ENCODE measurements at places on chromosomes 5 and 9. TPM values are rescaled to one million over a fixed set of nuclear protein-coding genes. Genes with fewer than 3 reads are reported as not detected.

The PRUNE2 gene
- total RNA-seq: 0.39 TPM

The HTR4 gene
- total RNA-seq: not detected

The SREK1 gene
- total RNA-seq: 60.0 TPM

The C9orf50 gene
- not detected for total RNA-seq

The GHR gene
- total RNA-seq: not detected

The KCNV2 gene
- total RNA-seq: not detected

The MYMK gene
- not detected for total RNA-seq

The NEURL1B gene
- 1.2 TPM for total RNA-seq

The GRXCR2 gene
- not detected for total RNA-seq

The FAM200C gene
- total RNA-seq: 3.5 TPM

The CNTFR gene
- not detected for total RNA-seq

The OTP gene
- total RNA-seq: not detected

The SLC6A7 gene
- total RNA-seq: not detected

The SLC31A2 gene
- 4.7 TPM for total RNA-seq

The STING1 gene
- total RNA-seq: 423 TPM

The PCA3 gene
- not detected for total RNA-seq

The ZFP2 gene
- 0.35 TPM for total RNA-seq

The CAVIN4 gene
- 0.32 TPM for total RNA-seq

The LCN6 gene
- total RNA-seq: not detected

The ZNF608 gene
- not detected for total RNA-seq

The EQTN gene
- not detected for total RNA-seq

The RAB3C gene
- total RNA-seq: not detected

The SLC36A3 gene
- not detected for total RNA-seq

The AGXT2 gene
- not detected for total RNA-seq

The KCTD16 gene
- total RNA-seq: 0.40 TPM

The IZUMO3 gene
- total RNA-seq: not detected

The TAF11L5 gene
- total RNA-seq: not detected

The ANKRD20A1 gene
- total RNA-seq: 1.8 TPM
